ENCODE measurements at places on chromosomes 12 and 14.

DNA sequence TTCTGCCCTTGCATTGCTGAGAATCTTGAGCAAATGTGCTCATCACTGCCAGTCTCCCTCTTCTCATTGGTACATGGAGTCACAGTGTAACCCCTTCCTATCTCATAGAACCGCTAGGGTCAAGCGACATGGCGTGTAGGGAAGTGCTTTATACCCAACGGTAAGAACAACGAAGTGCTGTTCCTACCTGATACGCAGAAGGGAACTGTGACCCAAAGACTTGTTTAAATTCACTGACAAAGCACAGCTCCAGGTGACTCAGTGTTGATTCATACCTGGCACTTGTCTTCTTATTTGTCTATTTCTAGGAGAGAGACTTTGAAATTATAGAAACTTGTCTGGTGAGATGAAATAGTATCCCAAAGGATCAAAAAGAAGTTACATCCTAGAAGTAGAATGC lies 53.7 kb downstream of the FBXL14 start:
- no peak for DNase-seq

GRCh38 chr14:89507926-89508460 lies 91.0 kb upstream of the FOXN3 start:
- no peak for DNase-seq

DNA sequence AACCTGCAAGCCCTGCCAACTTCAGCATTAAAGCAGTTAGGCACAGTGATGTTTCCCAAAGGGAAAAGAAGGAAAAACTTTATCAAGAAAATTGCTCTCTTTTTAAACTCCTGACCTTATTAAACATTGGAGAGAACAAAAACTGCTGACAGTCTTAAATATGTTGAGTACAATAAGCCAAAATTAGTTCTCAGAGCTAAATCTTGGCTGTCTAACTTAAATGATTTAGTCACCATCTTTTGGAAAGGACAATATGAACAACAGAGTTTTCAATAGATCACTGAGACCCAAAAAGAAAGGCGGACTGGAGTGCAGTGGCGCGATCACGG lies 70.8 kb downstream of the DUSP6 start:
- DNase-seq, result no peak

- DNase-seq, result no peak
Measured at GRCh38 chr14:100067971-100068959, 3.0 kb downstream of the EVL start.

DNA sequence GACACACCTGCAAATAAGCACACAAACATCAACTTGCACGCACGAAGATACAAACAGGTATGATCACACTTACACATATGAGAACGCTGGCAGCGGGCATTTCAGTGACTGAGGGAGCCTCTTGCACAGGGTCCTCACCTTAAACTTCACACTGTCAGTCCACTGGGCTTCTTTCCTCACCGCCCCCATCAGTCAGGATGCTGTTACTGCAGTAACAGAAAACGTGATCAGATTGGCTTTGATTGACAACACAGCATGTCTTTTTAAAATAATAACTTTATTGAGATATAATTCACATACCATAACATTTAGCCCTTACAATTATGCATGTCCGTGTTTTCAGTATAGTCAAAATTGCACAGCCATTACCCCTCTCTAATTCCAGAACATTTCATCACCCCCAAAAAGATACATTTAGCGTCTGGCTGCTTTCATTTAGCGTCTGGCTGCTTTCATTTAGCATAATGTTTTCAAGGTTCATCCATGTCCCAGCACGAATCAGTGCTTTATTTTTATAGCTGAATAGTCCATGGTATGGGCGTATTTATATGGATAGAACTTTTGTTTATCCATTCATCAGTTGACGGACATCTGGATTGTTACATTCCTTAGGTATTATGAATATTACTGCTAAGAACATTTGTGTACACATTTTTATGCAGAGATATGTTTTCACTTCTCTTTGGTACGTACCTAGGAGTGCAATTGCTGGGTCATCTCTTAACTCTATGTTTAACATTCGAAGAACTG lies 8.4 kb downstream of the CCDC197 start:
- peak; percentile 49 for DNase-seq

GRCh38 chr12:105910030-105910429 lies 228.7 kb downstream of the NUAK1 start:
- no peak for DNase-seq

DNA sequence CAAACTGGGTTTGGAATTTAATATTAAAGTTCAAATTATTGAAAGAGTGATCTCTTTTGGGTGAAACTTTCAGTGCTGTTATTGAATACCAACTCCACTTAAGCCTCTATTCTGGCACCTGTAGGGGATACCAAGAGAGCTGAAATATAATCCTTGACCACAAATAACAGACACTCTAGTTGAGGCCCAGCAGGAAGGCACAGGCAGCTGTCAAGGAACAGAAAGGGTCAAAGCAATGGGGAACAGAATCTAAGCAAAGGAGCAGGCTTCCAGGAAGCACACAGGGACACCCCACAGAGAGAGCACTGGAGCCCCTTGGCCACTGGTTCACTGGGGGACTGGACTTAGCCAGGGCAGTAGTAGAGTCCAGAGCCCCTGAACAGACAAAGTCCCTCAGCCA lies 120.9 kb upstream of the SFSWAP start:
- DNase-seq, result no peak

- no peak for DNase-seq
Measured at GRCh38 chr12:19615384-19615725, 176.1 kb downstream of the AEBP2 start.

DNA sequence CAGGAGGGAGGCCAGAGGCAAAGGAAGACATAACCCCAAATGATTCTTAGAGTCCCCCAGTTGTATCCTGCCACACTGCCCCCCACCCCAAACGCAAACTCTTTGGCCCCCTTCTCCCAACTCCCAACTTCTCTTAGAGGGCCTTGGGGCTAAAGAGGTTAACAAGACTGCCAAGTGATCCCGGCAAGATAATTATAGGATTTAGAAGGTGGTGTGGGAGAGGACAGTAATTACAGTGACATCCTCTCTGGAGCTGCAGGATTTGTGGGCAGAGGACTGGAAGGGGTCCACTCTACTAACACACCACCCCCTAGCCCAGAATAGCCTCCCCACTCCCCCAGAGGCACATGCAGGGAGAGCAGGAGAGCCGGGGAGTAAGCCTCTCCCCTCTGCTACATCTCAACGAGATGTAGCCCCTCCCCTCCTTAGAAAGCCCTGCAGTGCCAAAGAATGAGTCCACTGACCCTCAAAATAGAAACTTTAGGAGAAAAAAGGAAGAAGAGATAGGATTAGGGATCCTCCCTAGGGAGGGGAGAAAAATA lies 5.3 kb upstream of the GDF11 start:
- DNase-seq, result no peak

GRCh38 chr12:6536894-6537579 lies 2.7 kb downstream of the GAPDH start:
- DNase-seq, result no peak

DNA sequence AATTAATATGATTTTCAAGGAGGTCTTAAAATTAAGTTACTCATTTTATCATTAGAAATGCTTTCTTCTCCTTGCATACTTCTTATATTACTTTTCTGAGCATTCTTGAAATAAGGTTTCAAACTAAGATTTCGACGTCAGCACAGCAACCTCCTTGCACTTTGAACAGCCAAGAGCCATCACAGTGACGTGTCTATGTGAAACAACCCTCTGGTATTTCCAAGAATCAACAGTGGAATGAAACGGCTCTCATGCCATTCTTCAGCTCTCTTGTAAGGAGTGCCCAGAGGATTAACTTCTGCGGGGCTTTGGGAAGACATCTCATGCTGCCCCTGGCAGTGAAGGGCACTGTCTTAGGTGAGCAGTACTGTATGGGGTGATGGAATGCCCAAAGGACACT lies 109.2 kb downstream of the EFCAB11 start:
- DNase-seq, result no peak

DNA sequence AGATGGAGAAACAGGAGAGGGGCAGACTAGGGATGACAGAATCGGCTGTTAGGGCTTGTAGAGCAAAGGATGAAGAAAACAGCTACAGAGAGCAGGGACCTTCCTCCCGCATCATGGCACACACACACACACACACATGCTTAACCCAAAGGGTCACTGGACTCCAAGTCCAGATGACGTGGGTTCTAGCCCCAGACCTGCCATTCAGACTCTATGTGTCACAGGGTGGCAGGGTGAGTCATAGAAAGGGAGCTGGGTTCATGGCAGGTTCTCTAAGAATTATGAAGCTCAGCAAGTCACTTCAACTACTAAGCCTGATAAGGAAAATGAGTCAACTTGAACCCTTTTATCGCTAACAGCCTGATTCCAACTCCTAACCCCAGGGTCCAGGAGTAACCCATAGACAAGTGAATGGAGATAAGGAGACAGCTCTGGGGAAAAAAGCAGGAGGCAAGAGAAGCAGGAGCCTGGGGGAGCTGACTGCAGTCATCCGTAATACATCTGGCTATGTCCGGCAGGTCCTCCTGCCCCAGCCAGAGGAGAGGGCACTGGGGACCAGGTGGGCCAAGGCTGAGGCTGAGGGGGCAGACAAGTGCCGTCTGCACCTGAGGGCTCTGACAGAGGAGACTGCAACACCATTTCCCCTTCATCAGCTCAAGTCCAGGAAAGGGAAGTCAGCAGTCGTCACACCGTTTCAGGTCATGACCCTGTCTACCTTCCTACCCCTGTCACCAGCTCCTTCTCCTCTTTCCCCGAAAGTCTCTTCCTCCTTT lies 3.6 kb upstream of the TNFRSF1A start:
- DNase-seq, result no peak
